ENCODE measurements at places on chromosomes 7 and 10. TPM values are rescaled to one million over a fixed set of nuclear protein-coding genes. Genes with fewer than 3 reads are reported as not detected.

Gene ZNF273
- total RNA-seq: 7.8 TPM

Gene CRYGN
- not detected for total RNA-seq

Gene OR13A1
- total RNA-seq: not detected

Gene SUN3
- not detected for total RNA-seq

Gene PON1
- not detected for total RNA-seq

Gene CC2D2B
- total RNA-seq: 0.30 TPM

Gene ARF5
- total RNA-seq: 279 TPM

Gene CREB5
- 14.1 TPM for total RNA-seq

Gene TAX1BP1
- total RNA-seq: 88.2 TPM

Gene GTF2I
- 399 TPM for total RNA-seq

Gene TFR2
- total RNA-seq: 1.0 TPM

Gene TNRC18
- total RNA-seq: 9.9 TPM

Gene NFE2L3
- 94.1 TPM for total RNA-seq

Gene STRA8
- total RNA-seq: not detected

Gene HIP1
- 22.0 TPM for total RNA-seq

Gene NODAL
- not detected for total RNA-seq

Gene BAZ1B
- 66.4 TPM for total RNA-seq

Gene HHEX
- 0.40 TPM for total RNA-seq

Gene OPALIN
- 0.05 TPM for total RNA-seq

Gene ZNF212
- total RNA-seq: 2.4 TPM

Gene FRG2B
- total RNA-seq: not detected

Gene STOX1
- 2.9 TPM for total RNA-seq

Gene EBLN1
- not detected for total RNA-seq

Gene PTPRE
- total RNA-seq: 9.9 TPM

Gene PTPRN2
- total RNA-seq: 1.2 TPM

Gene AGR2
- total RNA-seq: 18.6 TPM

Gene NUTM2B
- not detected for total RNA-seq

Gene POU6F2
- not detected for total RNA-seq

Gene CALHM1
- not detected for total RNA-seq

Gene CAV1
- total RNA-seq: 552 TPM

Gene HGF
- 0.17 TPM for total RNA-seq

Gene ATP6V1F
- total RNA-seq: 145 TPM
